ENCODE measurements at places on chromosomes 7 and 10.

GRCh38 chr10:27743012-27743876, 2.4 kb downstream of the MKX start:
- DNase-seq, result peak; percentile 8

DNA sequence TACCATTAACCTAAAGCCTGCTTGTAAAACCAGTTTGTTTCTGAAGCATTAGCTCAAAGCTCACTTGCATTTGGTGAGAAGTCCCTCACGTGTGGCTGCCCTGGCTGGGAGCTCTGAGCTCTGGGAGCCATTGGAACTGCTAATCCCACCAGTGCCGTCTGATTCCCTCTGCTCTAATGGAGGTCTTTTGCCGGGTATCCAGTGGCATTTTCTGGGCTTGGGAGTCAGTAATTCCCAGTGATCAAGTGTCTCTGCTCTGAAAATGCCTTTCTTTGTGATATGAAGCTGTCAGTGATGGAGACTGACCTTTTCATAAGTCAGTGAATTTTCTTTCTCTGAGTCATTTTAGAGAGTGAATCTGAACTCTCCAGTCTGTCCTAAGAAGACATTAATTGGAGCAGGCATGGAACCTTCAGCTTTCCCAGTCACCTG, 36.9 kb upstream of the FAM20C start:
- no peak for DNase-seq

GRCh38 chr7:80711531-80711930, 73.1 kb downstream of the CD36 start:
- DNase-seq, result no peak

- DNase-seq, result no peak
These were observed 4.6 kb upstream of the ANKRD26 start for GRCh38 chr10:27104919-27105318.

DNA sequence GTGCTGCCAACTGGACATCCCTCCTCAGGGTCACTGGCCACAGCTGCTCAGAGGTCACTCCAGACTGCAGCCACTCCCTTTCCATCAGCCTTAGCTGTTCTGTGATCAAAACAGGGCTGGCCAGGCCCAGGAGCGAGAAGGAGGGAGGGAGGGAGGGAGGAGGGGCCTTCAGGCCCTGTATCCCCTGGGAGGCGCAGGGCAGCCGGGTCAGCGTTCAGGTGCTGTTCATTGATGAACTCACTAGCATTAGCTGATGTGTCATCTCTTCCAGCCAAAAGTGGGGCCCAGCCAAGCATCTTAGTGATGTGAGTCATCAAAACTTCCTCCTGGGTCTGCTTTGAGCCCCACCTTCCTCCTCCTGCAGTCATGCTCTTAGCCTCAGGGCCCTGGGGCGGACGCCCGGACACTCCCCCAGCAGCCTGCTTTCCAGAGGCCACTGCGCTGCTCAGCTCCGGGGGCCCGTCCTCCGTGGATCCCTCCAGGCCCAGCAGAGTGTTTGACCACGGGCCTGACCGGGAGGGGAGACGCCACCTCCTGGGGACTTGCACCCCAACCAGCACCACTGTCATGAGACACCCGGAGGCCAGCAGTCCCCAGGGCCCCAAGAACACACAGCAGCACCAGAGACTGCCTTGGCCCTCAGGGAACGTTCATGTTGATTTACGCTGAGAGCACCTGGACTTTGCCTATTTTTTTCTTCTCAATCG, 149.2 kb downstream of the PRKAG2 start:
- no peak for DNase-seq

- DNase-seq, result peak; percentile 27
These were observed 356 bp upstream of the NDUFB2 start for GRCh38 chr7:140696024-140696679.

DNA sequence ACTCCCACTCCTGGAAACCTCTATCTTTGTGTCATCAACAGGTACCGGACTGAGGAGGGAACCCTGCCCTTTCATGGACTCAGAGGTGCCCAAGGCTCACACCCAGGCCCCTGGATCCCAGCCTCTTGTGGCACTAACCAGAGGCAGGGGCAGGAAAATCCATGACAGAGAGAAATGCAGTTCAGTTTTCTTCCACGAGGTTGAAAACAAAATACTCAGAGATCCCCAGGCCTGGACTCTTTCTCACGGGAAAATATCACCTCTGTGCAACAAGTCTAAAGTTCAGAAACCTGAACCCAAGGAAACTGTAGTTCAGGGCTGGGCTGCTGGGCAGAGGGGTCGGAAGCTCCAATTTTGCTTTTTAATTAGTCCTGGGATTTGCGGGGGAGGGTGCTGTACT, 21.4 kb upstream of the OPN4 start:
- DNase-seq, result no peak

DNA sequence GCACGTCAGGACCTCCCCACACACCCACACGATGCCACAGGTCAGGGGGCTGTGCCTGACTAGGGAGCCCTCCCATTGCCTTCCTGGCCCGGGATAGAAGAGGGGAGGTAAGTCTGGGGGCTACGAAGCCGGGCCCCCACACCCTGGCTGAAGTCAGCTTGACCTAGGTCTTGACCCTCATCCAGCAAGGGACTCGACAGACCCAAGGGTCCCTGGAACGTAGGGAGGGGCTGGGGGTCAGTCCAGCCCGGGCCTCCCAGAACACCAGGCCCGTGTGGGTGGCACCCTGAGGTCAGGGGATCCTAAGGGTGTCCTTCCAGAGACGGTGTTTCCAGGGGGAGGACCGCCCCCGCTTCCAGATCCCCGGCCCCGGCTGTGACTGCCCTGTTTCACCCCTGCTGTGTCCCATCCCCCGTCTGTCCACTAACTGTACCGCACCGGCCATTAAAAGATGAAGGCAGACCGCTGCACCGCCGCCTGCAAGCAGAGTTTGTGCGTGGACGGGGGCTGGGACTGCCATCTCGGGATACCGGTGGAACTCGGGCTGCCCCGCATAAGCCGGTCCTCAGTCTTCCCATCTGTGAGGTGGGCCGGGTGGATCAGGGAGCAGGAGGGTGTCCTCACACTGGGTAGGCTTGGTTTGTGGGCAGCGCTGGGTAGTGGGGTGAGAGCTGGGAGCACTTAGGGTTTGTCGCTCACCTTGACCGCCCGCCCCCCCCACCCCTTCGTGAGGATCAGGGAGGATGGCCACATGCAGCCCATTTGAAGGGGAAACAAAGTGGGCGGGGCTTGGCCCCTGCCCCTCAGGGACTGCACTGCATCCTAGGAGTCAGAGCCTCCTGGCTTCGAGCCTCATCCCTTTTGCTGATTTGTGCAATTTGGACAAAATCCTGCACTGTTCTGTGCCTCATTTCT, 21.1 kb downstream of the SLC29A4 start:
- no peak for DNase-seq

- DNase-seq, result no peak
These were observed 22.7 kb downstream of the LUC7L2 start for GRCh38 chr7:139382439-139382838.

DNA sequence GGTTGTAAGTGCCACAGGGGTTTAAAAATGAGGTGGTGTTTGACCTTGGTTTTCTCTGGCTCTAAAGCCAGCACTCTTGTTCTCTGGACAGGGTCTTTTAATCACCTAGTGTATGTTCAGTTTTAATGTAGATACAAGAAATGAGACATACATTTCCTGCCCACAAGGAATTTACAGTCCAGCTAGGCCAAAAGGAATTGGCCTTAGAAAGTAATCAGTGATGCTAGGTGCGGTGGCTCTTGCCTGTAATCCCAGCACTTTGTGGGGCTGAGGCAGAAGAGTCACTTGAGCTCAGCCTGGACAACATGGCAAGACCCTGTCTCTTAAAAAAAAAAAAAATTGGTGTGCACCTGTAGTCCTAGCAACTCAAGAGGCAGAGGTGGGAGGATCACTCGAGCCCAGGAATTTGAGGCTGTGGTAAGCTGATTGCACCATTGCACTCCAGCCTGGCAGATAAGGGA, 100.2 kb downstream of the LRMDA start:
- DNase-seq, result no peak

- no peak for DNase-seq
These were observed 72.9 kb downstream of the GNAI1 start for GRCh38 chr7:80207501-80207900.

GRCh38 chr10:124522131-124522932, 60.7 kb downstream of the LHPP start:
- DNase-seq, result no peak

DNA sequence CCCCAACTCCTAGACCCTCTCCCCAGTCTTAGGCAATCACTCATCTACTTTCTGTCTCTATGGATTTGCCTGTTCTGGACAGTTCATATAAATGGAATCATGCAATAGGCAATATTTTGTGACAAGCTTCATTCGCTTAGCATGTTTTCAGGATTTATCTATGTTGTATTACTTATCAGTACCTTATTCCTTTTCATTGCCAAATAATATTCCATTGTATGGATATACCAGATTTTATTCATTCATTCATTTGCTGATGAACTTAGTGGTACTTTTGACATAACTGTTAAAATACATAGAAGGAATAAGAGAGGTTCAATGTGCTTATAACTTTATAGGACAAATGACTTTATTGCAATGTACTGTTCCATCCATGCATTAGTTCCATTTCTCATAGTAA, 231.0 kb downstream of the SNX10 start:
- DNase-seq, result no peak

DNA sequence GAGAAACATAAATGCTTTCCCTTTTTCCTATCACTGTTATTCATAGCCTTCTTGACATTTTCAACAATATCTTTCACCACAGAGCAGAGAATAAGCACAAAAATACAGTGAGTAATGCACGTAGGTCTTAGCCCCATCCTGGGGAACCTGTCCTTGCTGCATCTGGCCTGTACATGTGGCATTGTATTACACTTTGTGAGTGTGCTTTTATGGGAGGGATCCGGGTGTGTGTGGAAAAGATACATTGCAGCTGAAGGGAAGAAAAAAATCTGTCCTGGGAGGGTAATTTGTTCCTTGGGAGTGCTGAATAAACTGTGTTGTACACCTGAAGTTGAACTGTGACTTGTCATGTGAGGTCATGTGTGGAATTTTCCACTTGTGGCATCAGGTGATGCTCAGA, 422.7 kb upstream of the LRGUK start:
- DNase-seq, result no peak

GRCh38 chr10:112182784-112183328, 709 bp downstream of the GPAM start:
- DNase-seq, result no peak

- no peak for DNase-seq
These were observed 540.7 kb downstream of the MAGI2 start for GRCh38 chr7:78912781-78913180.

- peak; percentile 44 for DNase-seq
These were observed 662 bp downstream of the NRCAM start for GRCh38 chr7:108455551-108455997.

DNA sequence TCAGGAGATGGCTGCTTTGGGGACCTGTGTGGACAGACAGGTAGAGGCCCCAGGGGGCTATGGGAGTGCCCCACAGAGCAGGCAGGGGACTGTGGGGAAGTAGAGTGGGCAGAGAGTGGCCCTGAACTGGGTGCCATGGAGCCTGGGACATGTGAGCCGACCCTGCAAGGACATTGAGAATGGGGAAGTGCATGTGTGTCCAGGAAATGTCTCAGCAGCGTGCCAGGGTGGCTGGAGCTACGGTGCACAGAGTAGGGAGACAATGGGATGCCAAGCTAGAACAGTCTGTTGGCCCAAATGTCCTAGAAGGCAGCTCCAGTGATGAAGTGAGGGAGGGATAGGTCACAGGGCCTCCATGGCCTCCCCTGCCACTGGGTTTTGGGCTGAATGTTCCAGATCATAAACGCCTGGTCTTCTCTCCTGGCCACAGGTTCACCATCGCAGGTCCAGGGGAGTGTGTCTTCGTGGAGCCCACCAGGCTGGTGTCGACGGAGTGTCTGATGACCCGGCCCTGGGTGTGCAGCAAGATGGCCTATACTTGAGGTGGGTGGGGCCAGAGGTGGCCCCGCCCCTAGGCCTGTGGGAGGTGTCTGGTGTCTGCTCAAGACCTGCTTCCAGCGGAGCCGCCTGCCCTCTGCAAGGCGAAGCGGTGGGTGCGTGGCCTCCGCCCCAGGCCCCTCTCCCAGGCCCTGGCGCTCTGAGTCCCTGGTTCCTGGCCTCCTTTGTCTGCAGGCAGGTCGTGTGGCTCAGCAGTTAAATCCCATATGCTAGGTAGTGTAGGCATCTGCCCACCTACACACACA, 20.5 kb downstream of the CLEC2L start:
- DNase-seq, result no peak

- no peak for DNase-seq
These were observed 39.6 kb downstream of the JAZF1 start for GRCh38 chr7:28140979-28141378.

- no peak for DNase-seq
These were observed 67.3 kb downstream of the NHLRC2 start for GRCh38 chr10:113921561-113922370.

GRCh38 chr10:24762161-24762924, 38.7 kb upstream of the ARHGAP21 start:
- no peak for DNase-seq

DNA sequence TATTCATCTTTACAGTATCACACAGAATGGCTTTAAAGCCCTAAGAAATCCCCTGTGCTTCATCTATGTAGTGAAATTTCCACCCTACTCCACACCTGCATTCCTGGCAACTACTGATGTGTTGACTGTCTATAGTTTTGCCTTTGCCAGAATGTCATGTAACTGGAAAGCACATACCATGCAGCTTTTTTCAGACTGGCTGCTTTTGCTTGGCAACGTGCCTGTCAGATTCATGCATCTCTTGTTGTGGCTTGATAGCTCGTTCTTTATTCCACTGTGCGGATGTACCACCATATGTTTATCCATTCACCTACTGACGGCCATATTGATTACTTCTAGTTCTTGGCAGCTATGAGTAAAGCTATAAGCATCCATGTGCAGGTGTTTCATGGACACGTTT, 30.6 kb downstream of the RBM17 start:
- no peak for DNase-seq

DNA sequence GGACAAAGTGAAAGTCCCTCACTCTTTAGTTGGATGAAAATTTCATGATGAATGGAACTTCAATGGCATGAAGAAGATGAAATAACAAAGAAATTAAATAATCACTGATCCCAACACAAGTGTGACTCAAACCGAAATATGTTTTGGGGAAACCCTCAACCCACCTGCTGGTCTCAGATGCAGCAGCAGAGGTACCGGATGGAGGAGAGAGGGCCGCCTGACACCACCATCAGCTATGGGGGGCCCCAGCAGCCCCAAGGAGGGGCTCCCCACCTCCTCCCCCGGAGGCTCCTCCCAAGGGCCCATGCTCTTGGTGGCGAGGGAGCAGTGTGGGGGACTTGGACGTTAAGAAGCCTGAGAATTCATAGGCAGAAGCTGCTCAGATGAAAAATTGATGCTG, 137.2 kb upstream of the ADARB2 start:
- no peak for DNase-seq

DNA sequence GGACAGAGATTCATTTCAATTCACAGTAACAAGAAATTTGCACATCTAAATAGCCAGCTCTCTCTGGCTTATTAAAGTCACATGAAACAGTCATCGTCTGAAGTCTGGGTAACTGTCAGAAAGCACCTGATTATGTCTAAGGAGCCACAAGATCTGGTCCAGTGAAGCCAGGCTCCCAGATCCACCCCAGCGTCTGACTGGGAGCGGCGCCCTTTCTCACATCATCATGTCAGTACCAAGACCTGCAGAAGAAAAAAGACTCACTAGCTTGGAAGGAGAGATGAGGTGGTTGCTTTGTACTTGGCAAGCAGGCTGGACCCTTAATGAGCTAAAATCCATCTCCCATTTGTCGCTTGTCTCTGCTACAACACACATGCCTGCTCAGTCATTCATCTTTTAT, 58.4 kb downstream of the VOPP1 start:
- DNase-seq, result no peak

- DNase-seq, result no peak
These were observed 144.3 kb downstream of the ANKRD30A start for GRCh38 chr10:37269554-37270256.
